ENCODE measurements at places on chromosomes 2 and 18.
A peak's percentile ranks its signal among the peaks of the same experiment; 100 is the strongest.

GRCh38 chr2:41329040-41329439, 718.8 kb upstream of the PKDCC start:
- no peak for DNase-seq

DNA sequence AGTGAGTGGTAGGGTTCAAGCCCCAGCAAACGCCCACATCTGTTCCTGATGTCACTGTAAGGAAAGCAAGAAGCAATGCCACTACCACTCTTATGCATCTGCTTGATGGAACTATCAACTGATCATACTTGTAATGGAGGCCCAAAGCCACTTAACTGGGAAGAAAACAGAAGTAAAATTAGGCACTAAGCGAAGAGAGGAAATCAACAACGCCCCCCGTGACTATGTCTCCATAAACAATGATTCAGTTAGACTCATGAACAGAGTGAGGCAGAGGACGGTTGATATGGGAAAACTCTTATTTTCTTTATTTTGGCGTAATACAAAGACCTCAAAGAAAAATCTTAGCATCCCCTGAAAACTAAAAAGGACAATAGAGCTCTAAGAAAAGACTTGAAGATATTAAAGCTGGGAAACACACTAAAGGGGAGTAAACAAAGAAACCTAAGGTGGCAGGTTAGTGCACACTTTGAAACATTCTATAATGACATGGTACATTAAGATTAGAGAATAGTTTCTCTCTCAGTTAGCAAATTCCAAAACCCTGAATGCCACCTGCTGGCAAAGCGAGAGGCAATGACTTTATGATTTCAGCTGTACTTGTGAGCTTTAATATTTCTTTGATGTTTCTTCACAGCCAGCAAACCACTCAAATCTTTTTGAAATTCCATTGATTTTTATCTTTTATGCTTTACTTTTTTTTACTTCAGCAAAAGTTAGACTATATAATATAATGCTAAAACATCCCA, 86.5 kb downstream of the LRP2 start:
- no peak for DNase-seq

- DNase-seq = no peak
These were observed 212.1 kb downstream of the ARL6IP6 start for GRCh38 chr2:152930501-152930900.

DNA sequence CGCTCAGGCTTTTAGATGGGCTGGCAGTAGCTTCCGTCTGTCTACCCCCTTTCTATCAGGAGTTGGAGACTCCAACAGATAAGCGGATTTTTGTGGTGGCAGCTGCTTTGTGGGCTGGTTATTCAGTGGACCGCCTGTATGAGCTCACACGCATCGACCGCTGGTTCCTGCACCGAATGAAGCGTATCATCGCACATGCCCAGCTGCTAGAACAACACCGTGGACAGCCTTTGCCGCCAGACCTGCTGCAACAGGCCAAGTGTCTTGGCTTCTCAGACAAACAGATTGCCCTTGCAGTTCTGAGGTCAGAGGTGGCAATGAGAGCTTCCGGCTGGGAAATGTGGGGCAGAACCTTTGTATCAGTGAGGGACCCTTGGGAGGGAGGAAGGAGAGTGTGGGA, 14.8 kb downstream of the CAD start:
- DNase-seq = no peak

GRCh38 chr2:96185516-96185915, 23.1 kb downstream of the STARD7 start:
- no peak for DNase-seq

DNA sequence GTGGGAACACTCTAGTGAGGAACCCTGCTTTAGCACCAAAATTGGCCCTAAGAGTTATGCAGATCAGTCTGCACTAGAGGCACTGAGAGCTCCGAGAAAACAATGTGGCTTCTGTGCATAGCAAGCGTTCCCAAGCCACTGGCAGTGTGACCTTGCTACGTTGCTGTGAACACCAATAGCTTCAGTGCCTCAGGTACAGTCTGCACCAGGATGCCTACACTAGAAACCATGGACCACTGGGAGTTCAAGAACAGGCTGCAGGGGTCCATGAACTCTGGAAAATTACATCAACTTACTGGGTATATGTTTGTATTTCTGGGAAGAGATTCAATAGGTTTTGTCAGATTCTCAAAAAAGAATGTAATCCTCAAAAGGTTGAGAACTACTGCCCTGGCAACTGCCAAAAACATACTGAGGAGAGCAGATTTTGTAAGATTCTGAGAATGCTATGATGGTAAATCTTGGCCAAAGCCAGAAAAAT, 18.3 kb upstream of the SP3 start:
- DNase-seq = no peak

- no peak for DNase-seq
These were observed 74.6 kb upstream of the ARL5A start for GRCh38 chr2:151902829-151903228.

- no peak for DNase-seq
These were observed 19.2 kb downstream of the PMAIP1 start for GRCh38 chr18:59918997-59919396.

DNA sequence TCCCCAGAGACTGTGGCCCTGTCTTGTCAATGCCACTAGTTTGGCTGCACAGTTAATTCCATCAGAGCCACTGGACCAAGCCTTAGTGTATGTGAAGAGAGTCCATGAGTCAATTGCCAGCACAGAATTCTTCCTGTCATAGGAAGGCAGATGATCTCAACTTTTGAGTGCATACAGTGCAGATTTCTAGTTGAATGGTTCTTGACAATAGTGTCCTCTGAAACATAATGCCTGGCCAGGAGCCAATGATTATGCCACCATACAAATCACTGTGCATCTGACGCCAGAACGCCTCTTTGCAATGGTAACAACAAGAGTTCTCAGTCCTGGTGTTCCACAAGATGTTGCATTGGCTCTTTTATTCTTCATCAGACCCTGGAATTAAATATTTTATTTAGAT, 7.1 kb downstream of the NEUROD1 start:
- DNase-seq = no peak

DNA sequence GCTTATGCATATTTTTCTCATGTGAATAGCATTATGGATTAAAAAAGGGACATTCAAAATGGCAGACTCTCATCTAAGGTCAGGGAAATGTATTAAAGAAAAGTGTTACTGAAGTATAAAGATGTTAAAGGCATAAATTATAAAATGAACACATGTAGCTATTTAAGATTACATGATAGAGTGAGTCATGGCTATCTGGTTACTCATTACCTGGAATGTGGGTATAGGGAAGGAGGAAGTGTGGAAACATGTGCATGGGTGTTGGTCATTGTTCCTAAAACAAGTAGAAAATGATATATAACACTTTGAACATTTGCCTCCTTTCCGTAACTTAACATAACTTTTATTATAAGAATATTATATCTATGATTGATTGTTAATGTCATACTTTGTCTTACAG, 66.4 kb downstream of the MYO1B start:
- DNase-seq = no peak

- no peak for DNase-seq
These were observed 27.6 kb upstream of the SLC40A1 start for GRCh38 chr2:189608170-189608569.

DNA sequence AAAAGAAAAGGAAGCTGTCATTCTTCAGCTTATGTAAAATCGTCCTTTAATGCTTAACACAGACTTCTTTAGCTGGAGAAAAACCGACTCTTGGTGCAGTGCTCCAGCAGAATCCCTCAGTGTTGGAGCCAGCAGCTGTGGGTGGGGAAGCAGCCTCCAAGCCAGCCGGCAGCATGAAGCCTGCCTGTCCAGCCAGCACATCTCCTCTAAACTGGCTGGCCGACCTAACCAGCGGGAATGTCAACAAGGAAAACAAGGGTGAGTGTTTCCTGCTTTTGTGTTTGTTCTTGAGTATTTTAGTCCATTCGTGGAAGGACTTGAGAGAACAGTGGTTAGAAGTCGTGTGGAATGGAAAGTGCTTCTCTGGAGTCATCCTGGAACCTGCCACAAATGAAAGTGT, 38.9 kb downstream of the KDM3A start:
- peak; percentile 31 for DNase-seq
